ENCODE measurements at places on chromosomes 5 and 9.

DNA sequence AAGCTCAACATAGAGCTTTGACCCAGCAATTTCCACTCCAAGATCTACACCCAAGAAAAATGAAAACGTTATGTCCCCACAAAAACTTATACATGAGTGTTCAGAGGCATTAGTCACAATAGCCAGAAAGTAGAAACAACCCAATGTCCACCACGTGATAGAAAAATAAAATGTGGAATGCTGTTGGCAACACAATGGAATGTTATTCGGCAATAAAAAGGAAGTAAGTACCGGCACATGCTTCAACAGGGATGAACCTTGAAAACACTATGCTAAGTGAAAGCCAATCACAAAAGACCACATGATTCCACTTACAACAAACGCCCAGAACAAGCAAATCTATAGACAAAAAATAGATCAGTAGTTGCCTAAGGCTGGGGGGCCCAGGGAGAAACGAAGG, 6.0 kb downstream of the UBQLN1 start:
- DNase-seq: peak; percentile 18

- DNase-seq: no peak
Measured at GRCh38 chr9:35726931-35727330, 5.1 kb downstream of the TLN1 start.

DNA sequence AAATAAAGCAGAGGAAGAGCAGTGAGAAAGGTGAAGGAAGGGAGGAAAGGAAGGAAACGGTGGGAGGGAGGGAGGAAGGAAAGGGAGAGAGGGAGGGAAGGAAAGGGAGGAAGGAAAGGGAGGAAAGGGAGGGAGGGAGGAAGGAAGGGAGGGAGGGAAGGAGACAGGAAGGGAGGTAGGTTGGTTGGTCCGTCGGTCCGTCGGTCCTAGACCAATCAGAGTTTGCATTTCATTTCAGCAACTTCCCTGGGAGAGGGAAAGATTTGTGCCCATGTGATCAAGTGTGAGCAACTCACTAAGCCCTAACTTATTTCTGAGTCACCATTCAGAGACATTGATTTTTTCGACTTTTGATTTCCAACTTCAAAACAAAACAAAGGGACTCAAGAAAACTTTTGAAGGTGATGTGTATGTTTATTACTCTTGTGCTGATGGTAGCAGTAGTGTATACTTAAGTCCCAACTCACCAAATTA, 18.8 kb downstream of the NANS start:
- peak; percentile 52 for DNase-seq

GRCh38 chr9:16074963-16075362, 522.1 kb downstream of the CCDC171 start:
- no peak for DNase-seq

- no peak for DNase-seq
Measured at GRCh38 chr9:99782962-99783718, 38.5 kb upstream of the NR4A3 start.

GRCh38 chr5:107359033-107359915, 311.5 kb downstream of the EFNA5 start:
- peak; percentile 42 for DNase-seq

DNA sequence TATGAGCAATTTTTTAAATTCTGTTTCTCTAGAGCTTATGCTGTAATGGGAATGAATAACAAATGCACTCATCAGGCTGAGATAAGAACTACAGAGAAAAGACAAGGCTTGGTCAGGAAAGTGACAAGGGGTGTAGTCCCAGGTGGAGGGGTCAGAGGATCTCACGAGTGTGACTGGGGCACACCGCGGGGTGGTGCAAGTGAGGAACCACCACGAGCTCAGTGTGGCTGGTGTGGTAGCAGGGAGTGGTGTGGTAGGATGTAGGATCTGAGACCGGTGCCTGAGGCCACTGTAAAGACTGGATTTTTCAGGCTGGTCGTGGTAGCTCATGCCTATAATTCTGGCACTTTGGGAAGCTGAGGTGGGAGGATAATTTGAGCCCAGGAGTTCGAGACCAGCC, 9.0 kb downstream of the ANXA6 start:
- no peak for DNase-seq

GRCh38 chr9:128169925-128170324, 9.9 kb downstream of the BBLN start:
- DNase-seq: no peak

DNA sequence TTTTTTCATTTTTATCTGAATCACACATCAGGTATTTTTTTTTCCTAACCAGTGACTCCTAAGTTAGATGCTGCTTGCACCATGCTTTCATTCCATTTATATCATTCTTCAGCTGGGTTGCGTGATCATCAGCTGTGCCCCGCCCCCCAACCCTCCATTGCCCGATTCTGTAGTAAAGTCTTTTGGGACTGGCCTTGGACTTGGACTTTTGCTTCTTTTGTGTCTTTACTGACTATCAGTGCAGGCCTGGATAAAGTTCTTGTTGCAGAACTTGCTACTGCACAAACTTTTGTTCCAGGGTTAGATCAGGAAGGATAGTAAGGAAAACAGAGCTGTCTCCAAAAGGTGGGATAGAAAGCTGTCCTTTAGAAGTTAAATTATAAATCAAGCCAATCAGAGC, 38.5 kb downstream of the SLC22A5 start:
- no peak for DNase-seq

- peak; percentile 96 for DNase-seq
Measured at GRCh38 chr9:116234081-116234480, 80.5 kb downstream of the PAPPA start.

GRCh38 chr9:36250079-36250478, 8.2 kb downstream of the GNE start:
- DNase-seq: no peak

DNA sequence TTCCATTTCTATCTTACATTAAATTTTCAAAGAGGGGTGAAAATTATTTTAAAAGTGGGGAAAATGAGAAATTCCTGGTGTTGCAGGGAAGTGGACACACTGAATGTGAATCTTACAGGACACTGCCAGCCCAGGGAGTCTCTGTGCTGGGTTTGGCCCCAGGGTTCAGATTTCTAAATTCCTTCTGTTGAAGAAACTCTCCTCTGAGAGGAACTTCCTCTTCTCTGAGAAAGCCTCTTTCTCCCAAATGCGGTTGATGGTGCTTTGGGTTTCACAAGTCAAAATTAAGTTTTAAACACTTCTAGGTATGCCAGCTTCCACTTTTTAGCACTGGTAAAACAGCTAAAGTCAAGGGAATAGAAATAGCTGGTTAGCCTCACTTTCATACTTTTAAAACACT, 317.9 kb upstream of the ITGA1 start:
- DNase-seq: no peak

DNA sequence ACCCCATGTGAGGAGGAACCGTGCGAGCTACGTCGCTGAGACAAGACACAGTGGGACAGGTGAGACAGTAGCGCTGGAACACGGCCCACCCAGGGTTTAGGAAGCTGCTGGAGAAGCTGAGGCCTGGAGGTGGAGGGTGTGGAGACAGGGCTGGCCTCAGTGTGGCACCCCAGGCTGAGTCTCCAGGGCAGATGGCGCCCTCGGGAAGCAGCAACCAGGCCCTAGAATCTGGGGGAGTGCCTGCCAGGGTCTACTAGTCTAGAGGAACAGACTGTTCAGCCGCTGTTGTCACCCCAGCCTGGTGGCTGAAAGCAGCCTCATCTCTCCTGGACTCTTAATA, 4.6 kb upstream of the TERT start:
- no peak for DNase-seq

- DNase-seq: peak; percentile 13
Measured at GRCh38 chr9:69535911-69536310, 136.3 kb downstream of the APBA1 start.

Data from skeletal muscle cell (primary cell).